CD4-positive, alpha-beta T cell treated with Interleukin-17A for 1 hour (primary cell): ENCODE measurements at places on chromosomes 4 and X.

GRCh38 chrX:1246816-1247215 lies 21.8 kb upstream of the CSF2RA start:
- DNase-seq: peak; percentile 84

DNA sequence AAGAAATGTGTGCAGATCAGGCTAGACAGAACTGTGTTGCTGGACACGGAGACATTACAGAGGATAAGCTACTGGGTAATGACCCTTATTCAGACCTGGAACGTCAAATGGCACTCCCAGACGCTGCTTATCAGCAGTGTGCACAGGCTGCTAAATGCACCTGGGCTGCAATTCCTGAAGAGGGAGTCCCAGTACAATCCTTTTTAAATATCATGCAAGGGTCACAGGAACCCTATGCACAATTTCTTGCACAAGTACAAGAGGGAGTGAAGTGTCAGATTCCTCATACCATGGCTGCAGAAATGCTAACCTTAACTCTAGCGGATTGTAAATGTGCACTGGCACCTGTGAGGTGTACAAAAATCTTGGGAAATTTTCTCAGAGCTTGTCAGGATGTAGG lies 16.9 kb downstream of the SPIN2B start:
- DNase-seq: no peak

- no peak for DNase-seq
Measured at GRCh38 chr4:182400081-182400480, 156.9 kb downstream of the TENM3 start.

- no peak for DNase-seq
Measured at GRCh38 chr4:142274137-142274536, 572.0 kb downstream of the INPP4B start.

GRCh38 chr4:114017120-114017917 lies 37.9 kb upstream of the ARSJ start:
- DNase-seq: no peak

DNA sequence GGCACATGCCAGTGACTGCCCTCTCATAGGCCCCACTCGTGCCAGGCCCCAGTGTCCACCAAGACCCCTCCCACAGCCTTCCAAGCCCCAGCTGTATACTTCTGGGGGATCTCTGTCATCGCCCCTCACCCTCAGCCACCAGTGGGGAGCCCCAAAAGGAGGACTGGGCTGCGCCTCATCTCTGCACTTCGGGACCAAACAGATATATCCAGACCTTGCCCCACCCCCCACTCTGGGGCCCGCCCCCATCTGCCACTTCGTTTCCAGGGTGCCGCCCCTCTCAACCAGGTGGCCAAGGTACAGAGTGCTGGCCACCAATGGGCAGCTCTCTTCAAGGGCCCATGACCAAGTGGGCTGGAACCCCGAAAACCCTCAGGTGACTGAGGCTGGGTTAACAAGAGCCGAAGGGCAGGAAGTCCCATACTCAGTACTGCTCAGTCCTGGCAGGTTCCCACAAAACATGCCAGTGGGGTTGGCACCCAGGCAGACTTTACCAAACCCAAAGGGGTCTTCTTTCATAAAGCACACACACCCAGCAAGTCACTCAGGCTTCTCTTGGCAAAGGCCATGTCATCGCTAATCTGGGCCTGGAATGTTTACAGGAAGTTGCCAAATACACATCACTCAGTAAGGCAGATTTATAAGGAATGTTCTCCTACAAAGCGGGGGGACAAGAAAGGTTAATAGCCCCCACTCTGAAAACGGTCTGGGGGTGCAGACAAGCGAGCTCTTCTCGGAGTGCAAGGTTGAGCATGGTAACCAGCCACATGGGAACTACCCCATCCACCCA lies 4.4 kb downstream of the ZFYVE28 start:
- DNase-seq: peak; percentile 59

DNA sequence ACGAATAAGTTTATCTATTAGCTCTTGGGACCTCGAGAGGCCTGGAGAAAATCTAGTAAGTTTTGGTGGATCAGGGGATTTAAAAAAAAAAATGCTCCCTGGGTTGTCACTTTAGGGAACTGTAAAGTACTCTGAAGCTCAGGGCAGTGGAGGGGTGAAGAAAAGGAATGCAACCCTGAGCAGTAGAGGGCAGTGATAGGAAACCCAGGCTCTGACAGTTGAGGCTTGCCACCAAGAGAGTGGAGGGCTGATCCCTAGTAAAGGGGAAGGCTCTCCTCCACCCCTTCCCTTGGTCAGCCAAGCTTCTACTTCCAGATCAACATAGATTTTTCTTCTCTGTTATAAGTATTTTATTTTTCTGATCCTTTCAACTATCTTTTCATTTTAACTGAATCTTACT lies 73.1 kb downstream of the FBXO8 start:
- DNase-seq: no peak

- no peak for DNase-seq
Measured at GRCh38 chr4:17780501-17781299, 721 bp downstream of the FAM184B start.

DNA sequence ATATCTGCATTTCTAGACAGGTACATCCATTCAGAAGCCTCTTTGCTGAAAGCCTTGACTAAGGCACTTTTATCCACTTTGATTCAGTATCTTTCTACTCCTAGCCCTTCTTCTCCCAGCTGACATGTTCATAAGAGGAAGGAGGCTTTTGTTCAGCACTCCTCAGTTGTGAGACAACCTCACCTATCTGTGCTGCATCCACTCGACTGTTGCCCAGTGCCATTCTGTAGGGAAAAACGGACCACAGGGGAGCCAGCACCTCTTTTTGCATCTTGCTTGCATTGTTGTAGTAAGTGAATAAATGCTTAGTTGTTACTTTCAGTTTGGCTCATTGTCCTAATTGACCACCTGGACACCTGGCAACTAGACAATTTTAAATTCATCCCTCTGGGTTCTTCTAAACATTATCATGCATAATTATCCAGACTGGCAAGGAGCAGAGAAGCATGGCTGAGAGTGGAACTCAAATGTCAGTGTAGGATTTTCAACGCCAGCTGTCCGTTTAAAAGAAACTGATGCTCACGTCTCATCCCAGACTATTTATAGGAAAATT lies 83.8 kb upstream of the BOD1L1 start:
- no peak for DNase-seq

GRCh38 chr4:42397635-42398170 lies 415 bp downstream of the SHISA3 start:
- no peak for DNase-seq

DNA sequence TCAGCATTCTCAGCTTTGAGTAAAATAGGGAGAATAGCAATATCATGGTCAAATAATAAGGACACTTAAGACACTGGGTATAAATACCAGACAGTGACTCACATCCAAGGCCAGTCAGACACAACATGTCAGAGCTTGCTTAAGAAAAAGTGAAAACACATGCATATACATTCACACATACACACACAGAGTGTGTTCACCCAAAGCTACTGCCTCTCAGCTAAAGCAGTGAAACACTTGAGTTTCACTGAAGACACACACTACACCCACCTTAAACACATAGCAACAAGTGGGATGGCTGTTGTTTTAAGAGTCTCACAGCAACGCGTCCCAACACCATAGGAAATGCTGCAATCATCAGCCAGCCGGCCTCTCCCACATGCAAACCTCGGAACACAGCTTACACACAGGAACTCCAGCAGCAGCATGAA lies 14.4 kb downstream of the SHROOM4 start:
- DNase-seq: no peak

DNA sequence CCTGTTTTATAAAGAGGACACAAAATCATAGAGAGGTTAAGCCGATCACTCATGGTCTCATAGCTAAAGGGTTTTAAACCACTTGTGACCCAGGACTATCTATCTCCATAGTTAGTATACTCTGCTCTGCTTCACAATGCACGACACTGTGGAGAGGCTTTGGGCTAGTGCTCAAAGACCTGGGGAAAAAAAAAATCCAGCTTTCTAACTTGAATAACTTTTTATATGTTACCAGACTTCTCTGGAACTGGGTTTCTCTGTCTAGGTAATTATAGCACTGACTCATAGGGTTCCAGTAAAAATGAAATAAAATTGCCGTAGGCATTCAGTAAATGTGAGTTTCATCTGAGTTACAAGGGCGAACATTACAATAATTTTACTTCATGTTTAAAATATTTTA lies 273.7 kb upstream of the TECRL start:
- DNase-seq: no peak

GRCh38 chr4:151166636-151167035 lies 67.2 kb downstream of the RPS3A start:
- no peak for DNase-seq

GRCh38 chr4:75831856-75832405 lies 70.3 kb downstream of the PPEF2 start:
- DNase-seq: no peak

GRCh38 chr4:67207941-67208441 lies 337.3 kb downstream of the CENPC start:
- DNase-seq: no peak

DNA sequence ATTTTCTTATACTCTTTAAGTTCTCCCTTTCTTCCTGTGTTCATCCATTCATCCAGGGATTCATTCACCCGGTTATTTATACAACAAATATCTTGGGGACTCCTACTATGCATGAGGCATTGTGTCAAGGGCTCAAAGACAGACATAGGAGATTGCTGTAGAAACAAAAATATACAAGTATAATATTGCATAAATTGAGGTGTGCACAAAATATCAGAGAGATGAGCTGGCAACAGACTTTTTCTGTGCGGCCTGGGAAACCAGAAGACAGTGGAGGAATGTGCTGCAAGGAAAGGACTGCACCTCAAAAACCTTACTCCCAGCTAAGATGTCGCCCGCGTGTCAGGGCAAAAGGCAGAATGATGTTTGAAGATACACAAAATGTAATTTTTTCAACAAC lies 9.6 kb downstream of the OTOP1 start:
- no peak for DNase-seq

DNA sequence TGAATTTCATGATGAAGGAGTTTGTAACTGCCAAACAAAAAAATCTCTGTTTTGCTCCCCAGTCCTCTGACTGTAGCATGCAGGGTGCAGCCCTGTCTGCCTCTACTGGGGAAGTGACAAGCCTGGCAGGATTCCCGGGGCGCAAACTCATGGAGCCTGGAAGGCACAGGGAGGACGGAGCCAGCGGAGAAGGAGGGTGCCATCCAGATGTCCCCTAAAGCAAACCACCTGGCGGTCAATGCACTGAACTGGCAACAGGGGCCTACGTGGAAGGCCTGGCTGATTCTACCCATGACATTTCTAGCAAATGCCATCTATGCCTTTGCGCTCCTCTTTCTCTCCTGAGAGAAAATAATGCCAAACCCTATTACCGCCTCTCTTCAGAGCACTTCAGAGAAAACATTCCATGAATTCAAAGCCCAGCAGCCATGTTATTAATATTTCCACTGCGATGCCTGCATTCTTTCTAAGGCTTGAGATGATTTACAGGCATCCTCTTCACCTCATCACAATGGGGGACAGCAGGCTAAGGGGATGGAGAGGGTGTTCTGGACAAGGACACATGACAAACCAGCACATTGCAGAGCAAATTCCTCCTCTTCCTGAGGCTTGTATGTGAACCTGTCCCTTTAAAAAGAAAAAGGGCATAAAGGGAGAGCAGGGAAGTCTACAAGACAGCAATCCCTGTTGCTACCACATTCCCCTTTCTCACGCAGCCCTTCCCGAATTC lies 329.3 kb upstream of the NOCT start:
- no peak for DNase-seq

DNA sequence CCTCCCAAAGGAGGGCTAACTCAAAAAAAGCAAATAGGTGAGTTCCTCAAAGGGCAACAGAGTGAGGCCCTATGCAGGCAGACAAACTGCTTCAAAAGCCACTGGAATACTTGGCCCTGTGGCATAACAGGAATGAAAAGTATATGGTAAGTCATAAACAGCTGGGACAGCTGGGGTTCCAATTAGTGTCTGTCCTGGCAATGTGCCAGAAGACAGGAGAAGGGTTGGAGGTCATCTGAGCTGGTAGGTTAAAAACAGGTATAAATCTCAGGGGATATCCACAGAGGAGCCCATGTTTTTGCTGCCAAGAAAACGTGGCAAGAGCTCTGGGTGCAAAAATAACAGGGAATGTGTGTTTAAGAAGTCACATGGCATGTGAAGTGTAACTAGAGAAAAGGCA lies 111.6 kb downstream of the APOOL start:
- DNase-seq: no peak

- DNase-seq: no peak
Measured at GRCh38 chr4:7218686-7219085, 26.3 kb downstream of the SORCS2 start.

GRCh38 chr4:8657381-8658088 lies 65.0 kb downstream of the CPZ start:
- no peak for DNase-seq

- DNase-seq: no peak
Measured at GRCh38 chr4:96355414-96355813, 515.5 kb downstream of the PDHA2 start.

DNA sequence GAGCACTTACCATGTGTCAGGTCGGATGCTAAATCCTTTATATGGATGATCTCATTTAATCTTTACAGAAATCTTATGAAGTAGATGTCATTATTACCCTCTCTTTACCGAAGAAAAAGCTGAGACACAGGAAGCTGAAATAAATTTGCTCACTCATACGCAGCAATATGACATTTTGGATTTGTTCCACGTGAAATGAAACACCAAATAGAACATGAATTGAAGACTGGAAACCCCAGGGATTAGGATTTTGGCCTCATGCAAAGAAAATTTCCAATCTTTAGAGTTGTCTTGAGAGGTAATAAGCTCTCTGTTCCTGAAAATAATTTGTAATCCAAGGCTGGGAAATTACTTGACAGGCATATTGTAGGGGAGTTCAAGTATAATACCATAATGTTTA lies 354.4 kb upstream of the CLNK start:
- DNase-seq: no peak

GRCh38 chr4:99868126-99868596 lies 26.1 kb downstream of the LAMTOR3 start:
- DNase-seq: no peak

DNA sequence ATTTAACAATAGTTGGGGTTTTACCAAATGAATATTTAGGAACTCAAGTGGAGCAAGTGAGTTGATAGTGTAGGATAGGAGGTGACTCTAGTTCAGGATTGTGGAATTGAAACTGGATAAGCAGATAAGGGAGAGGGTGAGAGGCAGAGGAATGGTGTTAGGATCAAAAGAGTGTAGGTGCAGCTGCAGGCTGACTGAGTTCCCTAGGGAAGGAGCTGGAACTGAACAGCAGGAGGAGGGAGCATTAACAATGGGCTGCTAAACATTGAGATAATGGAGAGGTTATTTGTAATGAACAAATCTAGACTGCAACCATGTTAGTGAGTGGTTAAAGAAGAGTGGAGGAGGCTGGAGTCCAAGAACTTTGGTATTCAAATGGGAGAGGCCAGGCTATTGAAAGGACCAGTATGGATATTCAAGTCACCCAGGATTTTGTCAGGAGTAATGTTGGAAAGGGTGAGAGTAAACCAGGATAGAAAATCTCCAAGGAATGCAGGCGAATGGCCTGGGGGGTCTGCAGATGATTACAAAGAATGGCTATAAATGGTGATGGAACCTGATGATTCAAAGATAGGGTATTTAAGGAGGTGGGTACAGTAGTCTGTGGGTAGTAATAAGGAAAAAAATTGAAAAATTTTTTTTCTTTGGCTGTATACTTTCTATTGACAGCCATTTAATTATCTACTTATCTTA lies 497.1 kb upstream of the TENM3 start:
- no peak for DNase-seq
